ENCODE measurements at places on chromosomes 16 and 17.
A peak's percentile ranks its signal among the peaks of the same experiment; 100 is the strongest.

GRCh38 chr17:15436473-15437302 lies 30.7 kb downstream of the CDRT4 start:
- DNase-seq: no peak

DNA sequence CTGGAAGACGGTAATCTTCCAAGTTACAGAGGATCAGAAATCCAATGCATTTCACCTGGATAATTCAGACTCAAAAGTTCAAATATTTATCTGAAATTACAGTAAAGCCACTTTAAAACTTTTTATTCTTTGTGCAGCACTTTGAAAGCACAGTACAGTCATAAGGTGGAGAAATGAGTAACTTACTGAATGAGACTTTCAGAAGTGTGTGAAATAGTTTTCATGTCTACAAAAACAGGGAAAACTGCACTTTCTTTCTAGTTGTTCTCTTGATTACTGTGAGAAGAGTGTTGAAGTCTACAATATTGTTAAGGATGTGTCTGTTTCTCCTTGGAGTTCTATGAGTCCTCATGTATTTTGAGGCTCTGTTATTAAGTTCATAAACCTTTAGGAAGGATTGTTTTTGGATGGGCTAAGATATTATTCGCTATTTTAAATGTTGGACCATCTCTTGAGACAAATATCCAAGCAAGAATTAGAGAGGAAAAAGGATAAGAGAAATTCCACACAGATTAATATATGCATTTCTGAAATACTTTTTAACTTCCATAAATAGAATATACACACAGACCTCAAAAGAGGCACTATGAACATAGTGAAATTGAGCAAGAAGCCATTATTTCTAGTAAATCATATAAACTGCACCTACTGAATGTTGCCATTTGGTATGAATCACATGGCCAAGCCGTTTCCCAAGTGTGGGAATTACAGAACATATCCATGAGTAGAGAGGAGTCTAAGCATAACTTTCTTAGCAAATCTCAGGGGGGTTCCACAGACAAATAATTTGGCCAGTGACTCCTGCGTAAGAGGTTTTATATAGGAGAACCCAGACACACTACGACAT lies 83.6 kb upstream of the PLEKHM1 start:
- DNase-seq: no peak

DNA sequence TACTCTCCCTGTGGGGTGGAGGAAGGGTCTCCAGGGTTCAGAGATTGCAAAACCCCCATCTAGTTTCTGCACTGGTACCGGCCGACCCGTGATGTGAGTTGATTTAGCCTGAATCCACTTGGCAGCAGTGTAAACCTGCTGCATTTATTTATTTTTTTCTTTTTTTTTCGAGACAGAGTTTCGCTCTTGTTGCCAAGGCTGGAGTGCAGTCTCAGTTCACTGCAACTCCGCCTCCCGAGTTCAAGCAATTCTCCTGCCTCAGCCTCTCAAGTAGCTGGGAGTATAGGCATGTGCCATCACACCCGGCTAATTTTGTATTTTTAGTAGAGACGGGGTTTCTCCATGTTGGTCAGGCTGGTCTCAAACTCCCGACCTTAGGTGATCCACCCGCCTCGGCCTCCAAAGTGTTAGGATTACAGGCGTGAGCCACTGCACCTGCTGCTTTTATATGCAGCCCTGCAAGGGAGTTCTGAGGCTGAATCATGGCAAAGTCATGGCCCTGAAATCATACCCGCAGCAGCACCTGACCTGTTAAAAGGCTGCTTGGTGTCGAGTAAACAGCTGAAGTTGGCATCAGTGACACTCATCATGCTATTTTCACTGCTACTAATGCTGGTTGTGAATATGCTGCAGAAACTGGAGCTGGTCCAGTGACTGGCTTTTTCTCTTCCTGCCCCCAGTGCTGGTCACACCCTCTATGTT lies 21.4 kb downstream of the DEXI start:
- no peak for DNase-seq

- no peak for DNase-seq
Observed at GRCh38 chr16:78496189-78496588, 396.7 kb downstream of the WWOX start.

DNA sequence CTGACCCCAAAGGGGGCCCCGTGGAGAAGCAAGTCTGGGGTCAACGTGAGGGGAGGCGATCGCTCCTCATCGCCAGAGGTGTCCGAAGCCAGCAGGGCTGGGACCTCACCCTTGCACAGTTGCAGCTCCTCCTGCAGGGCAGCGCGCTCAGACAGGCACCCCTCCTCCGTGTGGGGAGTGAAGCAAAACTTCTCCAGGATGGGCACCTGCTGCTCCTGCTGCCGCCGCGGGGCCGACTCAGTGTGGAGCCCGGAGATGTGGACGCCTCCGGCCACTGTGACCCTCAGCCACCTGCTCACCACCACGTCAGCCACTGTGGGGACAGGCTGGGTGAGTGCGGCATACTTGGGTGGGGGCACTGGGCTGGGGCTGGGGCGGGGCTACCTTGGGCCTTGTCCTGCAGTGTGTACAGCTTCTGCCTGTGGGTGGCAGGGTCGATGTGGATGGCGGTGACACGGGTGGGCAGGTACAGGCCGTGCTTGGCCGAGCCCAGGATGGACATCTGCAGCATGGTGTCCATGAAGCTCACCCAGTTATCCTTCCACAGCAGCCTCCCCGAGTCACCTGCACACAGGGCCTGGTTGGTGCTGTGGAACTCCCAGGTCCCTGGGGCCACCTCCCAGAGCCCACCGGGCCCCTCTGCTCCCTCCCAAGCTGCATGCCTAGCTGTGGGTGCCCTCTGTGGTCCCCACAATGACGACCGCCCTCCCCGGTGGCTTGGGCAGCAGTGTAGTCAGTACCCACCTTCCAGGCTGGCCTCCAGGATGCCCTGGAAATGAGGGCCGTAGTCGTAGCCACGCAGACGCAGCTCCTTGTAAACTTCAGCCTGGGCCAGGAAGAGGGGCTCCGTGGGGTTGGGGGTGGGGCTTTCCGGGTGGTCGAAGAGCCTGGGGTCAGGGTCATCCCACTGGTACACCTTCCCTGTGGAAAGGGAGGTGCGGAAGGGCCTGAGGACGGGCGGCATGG lies 10.8 kb downstream of the FASN start:
- no peak for DNase-seq

DNA sequence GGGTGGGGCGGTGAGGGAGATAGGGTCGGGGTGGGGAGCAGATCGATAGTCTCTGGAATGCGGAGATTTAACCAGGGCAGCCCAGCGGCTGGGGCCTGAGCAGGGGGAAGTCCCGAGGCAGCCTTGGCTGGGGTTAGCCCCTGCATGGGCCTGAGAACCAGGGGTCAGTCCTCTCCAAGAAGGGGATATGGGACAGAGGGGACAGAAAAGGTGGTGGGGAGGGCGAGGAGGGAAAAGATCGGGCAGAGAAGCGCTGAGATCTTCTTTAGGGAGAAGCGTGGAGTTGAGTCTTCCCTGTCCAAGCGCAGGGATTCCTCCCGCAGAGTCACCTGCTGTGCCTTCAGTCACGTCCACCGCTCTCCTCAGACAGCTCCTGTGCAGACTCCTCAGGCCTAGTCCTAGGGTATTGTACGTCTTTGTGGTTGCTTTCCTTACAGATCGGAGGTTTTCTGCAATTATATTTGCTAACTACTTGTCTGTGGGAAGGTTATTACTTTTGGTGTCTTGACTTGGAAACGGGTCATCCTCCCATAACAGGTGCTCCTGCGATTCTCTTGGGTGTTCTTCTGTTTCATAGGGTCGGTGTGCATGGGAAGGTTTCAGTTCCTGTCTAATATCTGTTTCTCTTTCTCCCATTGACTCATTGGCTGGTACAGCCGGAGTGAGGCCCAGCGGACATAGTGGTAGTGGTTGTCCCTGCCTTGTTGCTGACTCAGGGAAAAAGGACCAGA lies 952 bp downstream of the CD300A start:
- DNase-seq: no peak

- no peak for DNase-seq
Observed at GRCh38 chr16:86458149-86458777, 52.1 kb upstream of the FOXF1 start.

GRCh38 chr16:20401066-20401465 lies 3.5 kb downstream of the PDILT start:
- DNase-seq: no peak

DNA sequence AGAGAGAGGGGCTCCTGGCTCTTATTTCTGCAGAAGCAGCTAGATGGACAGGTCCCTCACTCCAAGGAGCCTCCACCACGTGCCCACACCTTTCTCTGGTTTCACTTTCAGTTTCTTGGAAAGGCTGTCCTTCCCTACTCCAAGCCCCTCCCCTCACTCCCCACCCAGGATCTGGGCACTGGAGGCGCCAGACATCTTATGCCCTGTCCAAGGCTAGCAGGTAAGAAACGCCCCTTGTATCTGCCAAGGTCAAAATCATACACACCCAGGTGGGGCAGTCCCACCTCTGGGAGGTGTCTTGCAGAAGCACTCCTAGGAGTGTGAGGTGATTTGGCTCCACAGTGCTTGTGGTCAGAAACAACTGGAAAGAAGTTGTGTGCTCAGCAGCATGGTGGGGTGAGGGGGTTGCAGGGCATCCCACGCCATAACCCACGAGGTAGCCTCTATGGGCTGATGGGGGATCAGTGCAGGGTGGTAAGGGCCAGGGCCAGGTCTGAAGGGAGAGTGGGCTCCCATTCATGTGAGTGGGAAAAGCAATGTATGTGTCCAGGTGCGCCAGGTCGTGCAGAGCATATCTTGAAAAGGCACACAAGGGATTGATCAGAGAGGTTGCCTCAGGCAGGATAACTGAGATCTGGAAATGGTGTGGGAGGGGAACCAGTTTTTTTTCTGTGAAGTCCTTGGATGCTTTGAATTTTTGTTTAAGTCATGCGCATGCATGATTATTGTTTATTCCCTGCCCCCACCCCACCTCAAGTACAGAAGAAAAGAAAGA lies 31.8 kb upstream of the PRM1 start:
- DNase-seq: no peak

- DNase-seq: no peak
Observed at GRCh38 chr17:33072421-33073161, 80.9 kb downstream of the SPACA3 start.

- no peak for DNase-seq
Observed at GRCh38 chr16:4580250-4580649, 24.1 kb downstream of the C16orf96 start.

DNA sequence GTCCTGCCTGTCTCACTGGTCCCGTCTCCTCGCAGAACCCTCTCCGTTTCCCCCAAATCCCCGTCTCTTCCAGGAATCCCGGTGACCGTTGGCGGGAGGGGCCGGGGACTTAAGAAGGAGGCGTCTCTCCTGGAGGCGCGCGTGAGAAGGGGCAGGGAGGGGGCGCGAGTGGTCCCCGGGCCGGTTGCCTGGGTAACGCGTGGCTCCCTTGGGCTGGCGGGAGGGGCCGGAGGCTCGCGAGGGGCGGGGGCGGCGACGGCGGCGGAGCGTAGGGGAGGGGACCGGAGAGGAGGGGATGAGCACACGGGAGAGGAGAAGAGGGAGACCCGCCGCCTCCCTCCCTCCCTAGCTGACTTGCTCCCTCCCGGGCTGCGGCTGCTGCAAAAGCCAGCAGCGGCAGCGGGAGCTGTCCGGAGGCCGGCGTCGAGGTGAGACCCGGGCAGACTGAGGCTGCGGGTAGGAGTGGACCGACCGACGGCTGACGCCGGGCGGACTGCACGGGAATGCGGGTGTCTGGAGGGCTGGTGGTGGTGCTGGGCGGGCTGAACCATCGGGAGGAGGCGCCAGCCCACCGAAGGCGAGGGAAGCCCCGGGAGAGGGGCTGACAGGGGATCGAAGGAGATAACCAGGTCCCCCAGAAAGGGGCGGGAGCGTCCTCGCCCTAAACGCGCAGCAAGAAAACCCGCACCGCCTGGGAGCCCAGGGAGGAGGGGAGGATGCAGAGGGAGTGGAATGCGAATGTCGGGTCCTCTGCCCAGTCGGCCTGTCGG lies at the start of gene PRRT2:
Gene PRRT2, plus strand, starts transcription at position 298 of the 770 bp plus-strand sequence. CDS start 862 bp downstream, outside the sequence.
- DNase-seq: peak; percentile 91

- DNase-seq: peak; percentile 2
Observed at GRCh38 chr17:47231866-47232265, 21.8 kb upstream of the ITGB3 start.

- DNase-seq: no peak
Observed at GRCh38 chr16:52411011-52411410, 135.9 kb downstream of the TOX3 start.

GRCh38 chr17:50107790-50108414 lies 12.8 kb downstream of the PDK2 start:
- no peak for DNase-seq

DNA sequence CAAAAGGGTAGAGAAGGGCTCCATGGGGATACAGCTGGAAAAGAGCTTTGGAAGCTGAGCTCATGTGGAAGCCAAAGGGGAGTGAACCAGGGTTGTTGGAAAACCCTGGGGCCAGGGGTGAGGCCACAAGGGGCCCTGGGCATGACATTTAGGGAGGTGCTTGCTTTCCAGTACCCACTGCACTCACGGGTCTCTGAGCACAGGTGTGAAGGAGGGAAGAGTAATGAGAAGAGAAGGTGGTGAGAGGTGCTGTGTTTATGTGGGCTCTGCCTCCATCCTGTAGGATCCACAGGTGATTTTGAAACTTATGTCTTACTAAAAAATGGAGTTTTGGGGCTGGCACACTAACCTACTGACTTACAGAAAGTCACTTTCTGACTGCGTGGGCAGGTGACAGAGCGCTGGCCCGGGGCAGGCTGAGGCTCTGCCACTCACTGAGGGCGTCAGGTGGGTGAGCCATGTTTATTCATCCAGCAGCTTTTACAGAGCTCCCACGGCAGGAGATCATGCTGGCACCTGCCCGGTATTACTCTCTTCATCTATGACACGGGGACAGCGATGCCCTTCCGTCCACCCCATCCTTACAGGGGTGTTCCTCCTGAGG lies 18.9 kb downstream of the KSR1 start:
- no peak for DNase-seq

- no peak for DNase-seq
Observed at GRCh38 chr16:626787-627453, 3.9 kb upstream of the WFIKKN1 start.

- peak; percentile 87 for DNase-seq
Observed at GRCh38 chr17:38693700-38694329, 11.3 kb upstream of the MLLT6 start.

GRCh38 chr16:85879975-85880831 lies 18.8 kb upstream of the IRF8 start:
- peak; percentile 18 for DNase-seq

- no peak for DNase-seq
Observed at GRCh38 chr16:77548766-77549165, 113.9 kb upstream of the ADAMTS18 start.

DNA sequence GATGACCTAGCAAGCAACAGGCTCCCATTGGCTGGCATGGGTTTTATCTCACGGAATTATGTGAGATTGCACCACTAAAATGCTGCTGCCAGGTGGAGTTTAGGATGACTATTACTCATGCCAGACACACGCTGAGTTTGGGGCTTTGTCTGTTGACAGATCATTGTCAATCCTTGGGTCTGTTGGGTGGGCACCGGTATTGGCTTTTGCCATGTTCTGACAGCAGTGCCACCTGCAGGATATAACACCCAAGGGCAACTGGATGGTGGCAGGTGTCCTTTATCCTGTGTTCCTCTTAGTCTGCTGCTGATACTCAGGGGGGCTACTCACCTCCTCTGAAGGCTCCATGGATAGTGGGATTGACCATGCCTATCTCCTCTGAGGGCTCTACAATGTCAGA lies 221.6 kb upstream of the DYNLRB2 start:
- no peak for DNase-seq

GRCh38 chr16:87608400-87608985 lies 6.2 kb downstream of the JPH3 start:
- peak; percentile 85 for DNase-seq

- DNase-seq: no peak
Observed at GRCh38 chr16:66427871-66428681, 981 bp downstream of the BEAN1 start.

- no peak for DNase-seq
Observed at GRCh38 chr17:2693561-2694380, 17.8 kb downstream of the CLUH start.
